ENCODE measurements at places on chromosomes 12 and 14.

- no peak for DNase-seq
Observed at GRCh38 chr12:1806301-1807086, 13.9 kb upstream of the LRTM2 start.

- no peak for DNase-seq
Observed at GRCh38 chr12:68746572-68747180, 700 bp downstream of the SLC35E3 start.

- no peak for DNase-seq
Observed at GRCh38 chr14:104999361-104999760, 13.8 kb downstream of the CLBA1 start.

GRCh38 chr12:64665514-64665913 is 55.2 kb downstream of the RASSF3 start:
- DNase-seq, result no peak

DNA sequence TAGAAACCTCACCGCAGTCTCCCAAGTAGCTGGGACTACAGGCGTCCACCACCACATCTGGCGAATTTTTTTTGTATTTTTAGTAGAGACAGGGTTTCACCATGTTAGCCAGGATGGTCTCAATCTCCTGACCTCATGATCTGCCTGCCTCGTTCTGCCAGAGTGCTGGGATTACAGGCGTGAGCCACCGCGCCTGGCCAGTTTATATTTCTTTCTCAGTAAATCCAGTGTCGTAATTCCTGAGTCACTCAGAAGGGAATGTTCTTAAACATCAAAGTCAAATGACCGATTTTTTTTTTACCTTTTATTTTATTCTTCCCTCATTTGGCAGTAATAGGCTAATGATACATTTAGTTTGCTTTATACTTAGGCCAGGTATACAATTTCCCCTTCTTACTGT is 80.5 kb downstream of the FBXO33 start:
- DNase-seq, result no peak

- no peak for DNase-seq
Observed at GRCh38 chr12:87317302-87317701, 711.9 kb downstream of the C12orf50 start.

GRCh38 chr12:106022568-106023012 is 116.2 kb downstream of the NUAK1 start:
- no peak for DNase-seq

GRCh38 chr12:76113800-76114757 is 29.6 kb upstream of the NAP1L1 start:
- DNase-seq, result no peak

DNA sequence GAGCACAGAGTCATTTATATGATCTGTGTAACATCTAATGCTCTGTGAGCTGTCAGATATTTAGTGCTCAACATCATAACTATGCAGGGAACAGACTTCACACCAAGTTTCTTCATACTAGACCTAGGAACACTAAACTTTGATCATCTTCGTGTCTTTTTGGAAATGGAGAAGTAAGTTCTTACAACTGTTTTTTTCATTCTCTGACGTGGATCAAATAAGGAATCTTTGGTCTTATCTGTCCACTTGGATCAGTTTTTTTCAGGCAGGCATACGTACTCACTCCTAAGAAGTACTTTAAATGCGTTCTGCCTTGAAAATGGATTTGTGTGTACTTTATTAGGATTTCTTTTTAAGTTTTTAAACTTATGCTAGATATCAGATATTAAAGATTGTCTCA is 191.0 kb downstream of the FBXL14 start:
- DNase-seq, result no peak

GRCh38 chr12:104427547-104427938 is 29.2 kb upstream of the CHST11 start:
- DNase-seq, result no peak

GRCh38 chr12:105444653-105445102 is 114.2 kb downstream of the C12orf75 start:
- DNase-seq, result no peak

- no peak for DNase-seq
Observed at GRCh38 chr12:43277651-43278540, 274.1 kb downstream of the ADAMTS20 start.

DNA sequence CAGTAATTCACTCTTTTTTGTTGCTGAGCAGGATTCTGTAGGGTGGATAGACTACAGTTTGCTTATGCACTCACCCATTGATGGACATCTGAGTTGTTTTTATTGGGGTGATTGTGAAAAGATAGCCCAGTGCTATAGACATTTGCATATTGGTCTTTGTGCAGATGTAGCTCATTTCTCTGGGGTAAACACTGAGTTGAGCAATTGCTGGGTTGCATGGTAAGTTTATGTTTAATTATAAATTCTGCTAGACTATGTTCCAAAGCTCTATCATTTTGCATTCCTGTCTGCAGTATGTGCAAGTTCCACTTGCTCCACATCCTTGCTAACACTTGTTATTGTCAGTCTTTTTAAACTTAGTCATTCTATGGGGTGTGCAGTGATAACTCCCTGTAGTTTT is 65.4 kb upstream of the RFLNA start:
- no peak for DNase-seq

- no peak for DNase-seq
Observed at GRCh38 chr12:119011231-119011630, 29.9 kb downstream of the SRRM4 start.

- DNase-seq, result no peak
Observed at GRCh38 chr14:93085911-93086310, 29.8 kb downstream of the ITPK1 start.

DNA sequence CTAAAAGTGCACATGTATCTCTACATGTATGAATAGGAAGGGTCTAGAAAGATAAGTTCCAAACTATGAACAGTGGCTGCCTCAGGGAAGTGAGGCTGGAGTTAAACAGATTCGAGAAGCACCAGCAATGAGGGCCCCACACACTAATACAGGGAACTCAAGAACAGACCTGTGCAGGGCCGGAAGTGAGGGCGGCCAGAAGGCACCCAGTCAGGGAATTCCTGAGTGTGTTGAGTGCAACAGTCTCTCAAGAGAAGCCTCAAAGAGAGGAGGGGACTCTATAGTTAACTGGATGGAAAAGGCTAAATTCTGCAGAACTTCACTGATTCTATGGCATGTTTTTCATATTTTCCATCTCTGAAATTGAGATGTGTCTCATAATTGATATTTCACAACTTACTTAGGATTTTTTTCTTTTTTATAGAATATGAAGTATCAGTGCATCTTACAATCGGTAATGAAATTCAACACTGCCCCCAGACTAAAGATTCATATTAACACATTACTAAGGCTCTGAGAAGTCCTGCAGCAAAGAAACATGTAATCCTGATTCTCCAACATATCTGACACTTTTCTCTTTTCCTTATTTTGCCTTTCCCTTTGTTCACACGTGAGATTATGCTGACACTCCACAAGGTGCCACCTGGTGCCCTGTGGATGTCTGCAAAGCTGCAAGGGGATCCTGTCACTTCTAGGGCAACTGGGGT is 61.3 kb downstream of the CHGA start:
- no peak for DNase-seq

DNA sequence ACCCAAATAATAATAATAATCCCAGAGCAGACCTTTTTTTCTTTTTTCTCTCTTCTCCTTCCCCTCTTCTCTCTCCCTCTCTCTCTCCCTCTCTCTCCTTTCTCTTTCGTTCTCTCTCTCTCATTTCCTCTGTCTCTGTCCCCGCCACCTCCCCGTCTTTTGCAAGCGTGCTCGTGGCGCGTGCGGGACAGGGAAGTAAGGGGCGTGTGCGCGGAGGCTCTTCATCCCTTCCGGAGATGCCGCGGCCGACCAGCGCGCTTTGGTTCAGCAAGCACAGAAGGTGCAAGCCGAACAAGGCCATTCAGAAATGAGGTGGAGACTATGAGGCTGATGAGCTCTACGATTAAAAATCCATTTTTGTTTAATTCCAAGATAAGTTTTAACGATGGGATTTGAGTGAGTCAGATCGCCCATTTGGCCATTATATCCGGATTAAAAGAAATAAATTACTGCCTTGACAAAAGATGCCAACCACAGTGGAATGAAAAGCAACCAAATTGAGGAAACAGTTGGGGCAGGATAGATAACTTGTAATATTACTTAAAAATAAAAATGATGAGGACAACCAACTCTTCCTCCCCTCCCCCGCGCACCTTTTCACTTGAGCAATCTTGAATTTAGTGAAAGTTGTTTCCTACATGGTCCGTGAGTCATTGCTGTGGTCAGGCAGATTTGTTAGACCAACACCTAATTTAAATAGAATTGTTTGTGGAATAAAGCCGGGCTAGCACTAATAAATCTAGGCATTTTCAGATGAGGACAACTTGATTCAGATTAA is 1.2 kb upstream of the AMIGO2 start:
- DNase-seq, result no peak

- no peak for DNase-seq
Observed at GRCh38 chr12:71158361-71158882, 623 bp upstream of the TSPAN8 start.

DNA sequence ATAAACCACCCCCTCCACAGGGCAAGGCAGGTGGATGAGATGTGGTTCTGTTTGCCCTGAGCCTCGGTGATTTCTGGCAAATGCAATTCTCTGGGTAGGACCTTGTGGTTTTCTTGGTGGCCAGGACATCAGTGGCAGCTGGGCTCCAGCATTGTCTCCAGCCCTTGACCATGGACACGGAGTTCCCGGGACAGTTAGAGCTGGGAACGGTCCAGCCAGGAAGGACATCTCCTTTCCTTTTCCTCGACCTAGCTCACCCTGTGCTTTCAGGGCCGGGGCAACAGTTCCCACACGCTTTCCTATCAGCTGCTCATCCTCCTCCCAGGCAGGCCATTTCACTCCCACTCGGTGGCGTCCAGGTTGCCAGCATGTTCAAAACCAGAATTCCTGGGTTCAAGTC is 9.2 kb downstream of the SERPINA4 start:
- no peak for DNase-seq

DNA sequence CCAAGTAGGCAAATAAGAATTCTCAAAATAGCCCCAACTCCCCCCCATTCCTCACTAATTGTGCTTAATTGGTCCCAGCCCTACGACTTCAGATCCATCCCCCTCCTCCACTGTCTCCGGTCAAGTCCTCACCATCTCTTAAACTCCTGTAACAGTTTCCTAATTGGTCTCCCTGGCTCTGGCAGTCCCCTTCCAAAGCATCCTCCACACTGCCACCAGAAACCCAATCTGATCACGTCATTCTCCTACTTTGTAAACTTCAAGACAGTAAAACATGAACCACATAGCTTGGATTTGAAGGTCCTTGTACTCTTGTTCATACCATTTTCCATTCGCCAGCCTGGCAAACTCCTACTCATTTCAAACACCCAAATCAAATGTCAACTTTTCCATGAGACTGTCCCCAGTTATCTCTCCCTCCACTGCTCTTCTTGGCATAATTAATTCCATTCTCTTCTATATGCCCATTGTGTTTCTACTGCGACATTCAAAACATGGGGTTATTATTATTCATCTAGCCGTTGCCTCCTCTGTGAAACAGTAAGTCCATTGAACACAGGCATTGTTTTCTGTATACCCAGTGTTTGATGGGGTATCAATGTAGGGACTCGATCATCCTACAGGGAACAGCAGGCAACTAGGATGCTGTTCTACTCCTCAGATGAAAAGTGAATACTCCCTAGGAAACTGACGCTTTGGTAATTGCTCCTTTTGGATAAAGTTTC is 104.6 kb downstream of the EGLN3 start:
- DNase-seq, result no peak

- no peak for DNase-seq
Observed at GRCh38 chr12:103144278-103144677, 186.8 kb downstream of the ASCL1 start.

DNA sequence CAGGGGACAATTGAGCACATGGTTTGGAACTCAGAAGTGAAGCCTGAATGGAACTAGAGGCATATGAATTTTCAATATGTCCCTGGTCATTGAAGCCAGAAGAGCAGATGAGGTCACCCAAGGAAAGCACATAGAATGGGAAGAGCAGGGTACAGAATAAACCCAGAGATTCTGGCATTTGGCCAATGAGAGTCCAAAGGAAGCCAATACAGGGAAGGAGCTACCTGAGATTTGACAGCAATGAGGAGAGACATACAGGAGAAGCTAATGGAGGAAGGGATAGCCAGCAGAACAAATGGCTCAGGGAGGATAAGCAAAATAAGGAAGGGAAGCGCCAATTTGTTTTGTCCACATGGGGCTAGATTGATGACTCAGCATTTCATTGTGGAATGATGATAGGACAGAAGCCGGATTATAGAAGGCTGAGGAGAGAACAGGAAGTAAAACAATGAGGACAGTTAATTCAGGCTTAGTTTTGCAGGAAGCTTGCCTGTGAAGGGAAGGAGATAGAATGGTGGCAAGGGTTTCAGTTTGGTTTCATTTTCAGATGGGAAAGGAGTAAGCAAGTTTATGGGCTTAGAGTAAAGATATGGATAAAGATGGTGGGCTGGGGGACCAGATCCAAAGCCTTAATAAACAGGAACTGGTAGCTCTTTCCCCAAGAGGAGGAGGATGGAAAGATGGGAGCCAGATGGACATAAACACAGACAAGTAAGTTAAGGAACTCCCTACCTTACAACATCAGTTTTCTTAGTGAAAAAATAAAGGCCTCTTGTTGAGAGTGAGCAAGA is 3.2 kb upstream of the SPTSSA start:
- no peak for DNase-seq

- peak; percentile 63 for DNase-seq
Observed at GRCh38 chr12:26845984-26846383, 13.0 kb upstream of the ITPR2 start.

DNA sequence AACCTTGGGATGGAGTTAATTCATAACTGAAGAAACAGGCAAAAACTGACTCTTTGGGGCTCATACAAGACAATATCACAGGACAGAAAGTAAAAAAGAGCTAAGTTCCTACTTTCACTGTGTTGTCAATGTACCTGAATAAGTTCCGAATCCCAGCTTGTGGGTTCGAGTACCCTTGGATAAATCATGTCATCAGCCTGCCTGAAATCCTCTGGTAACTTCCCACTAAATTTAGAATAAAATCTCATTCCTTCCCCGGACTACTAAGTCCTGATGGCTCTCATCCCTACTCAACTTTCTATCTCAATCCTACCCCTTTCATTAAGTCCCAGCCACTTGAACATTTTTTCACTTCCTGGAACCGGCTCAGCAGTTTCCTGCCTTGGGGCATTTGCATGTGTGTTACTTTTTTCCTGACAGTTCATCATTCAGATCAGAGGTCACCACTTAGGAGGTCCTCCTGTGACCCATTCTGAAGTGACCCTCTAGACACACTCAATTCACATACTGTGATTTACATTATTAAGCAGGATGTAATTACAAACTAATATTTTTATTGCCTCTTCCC is 12.7 kb downstream of the ERP29 start:
- no peak for DNase-seq

DNA sequence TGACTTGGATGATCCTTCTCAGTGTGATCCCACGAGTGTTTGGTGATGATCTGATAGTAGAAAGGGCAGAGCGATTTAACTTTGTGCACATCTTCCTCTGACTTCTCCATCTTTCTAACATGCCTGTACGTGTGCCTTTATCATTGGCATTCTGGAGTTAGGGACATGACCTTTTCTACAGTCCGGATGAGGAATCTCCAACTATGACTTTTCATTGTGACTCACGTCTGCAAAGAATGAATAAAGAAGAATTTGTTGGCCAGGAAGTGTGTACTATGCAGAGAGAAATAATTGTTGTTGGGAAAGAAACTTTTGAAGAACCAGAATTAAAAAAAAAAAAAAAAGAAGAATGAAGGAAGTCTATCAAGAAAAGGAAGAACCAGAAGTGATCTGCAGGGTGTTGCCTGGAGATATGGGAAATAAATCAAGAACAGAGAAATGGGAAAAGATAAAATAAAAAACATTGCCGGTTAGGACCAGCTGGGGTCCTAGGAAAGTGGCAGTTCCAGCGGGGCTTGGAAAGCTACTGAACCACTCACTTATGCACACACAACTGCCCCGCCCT is 25.3 kb downstream of the PPFIBP1 start:
- DNase-seq, result peak; percentile 47
